ENCODE measurements at places on chromosomes 12 and 14.

DNA sequence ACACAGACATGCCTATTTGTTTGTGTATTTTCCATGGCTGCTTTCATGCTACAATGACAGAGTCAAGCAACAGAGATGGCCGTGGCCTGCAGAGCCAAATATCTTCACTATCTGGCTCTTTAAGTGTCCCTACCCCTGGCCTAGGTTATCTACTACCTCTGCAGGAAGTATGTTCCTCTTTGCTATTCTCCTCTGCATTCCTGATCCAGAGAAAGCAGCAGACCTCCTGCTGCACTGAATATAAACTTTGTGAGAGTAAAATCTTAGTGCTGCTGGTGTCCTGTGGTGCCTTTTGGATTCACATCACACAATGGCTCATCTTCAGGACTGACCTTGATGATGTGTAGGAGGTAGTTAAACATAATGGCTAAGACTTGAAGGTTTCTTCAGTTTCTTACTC is 233.4 kb downstream of the IPO8 start:
- DNase-seq, result no peak

GRCh38 chr12:81043979-81044740 is 33.7 kb upstream of the ACSS3 start:
- DNase-seq, result peak; percentile 44

GRCh38 chr12:57240926-57241401 is 10.0 kb downstream of the STAC3 start:
- DNase-seq, result peak; percentile 73

GRCh38 chr12:114445401-114446323 is 39.7 kb upstream of the TBX5 start:
- DNase-seq, result no peak

DNA sequence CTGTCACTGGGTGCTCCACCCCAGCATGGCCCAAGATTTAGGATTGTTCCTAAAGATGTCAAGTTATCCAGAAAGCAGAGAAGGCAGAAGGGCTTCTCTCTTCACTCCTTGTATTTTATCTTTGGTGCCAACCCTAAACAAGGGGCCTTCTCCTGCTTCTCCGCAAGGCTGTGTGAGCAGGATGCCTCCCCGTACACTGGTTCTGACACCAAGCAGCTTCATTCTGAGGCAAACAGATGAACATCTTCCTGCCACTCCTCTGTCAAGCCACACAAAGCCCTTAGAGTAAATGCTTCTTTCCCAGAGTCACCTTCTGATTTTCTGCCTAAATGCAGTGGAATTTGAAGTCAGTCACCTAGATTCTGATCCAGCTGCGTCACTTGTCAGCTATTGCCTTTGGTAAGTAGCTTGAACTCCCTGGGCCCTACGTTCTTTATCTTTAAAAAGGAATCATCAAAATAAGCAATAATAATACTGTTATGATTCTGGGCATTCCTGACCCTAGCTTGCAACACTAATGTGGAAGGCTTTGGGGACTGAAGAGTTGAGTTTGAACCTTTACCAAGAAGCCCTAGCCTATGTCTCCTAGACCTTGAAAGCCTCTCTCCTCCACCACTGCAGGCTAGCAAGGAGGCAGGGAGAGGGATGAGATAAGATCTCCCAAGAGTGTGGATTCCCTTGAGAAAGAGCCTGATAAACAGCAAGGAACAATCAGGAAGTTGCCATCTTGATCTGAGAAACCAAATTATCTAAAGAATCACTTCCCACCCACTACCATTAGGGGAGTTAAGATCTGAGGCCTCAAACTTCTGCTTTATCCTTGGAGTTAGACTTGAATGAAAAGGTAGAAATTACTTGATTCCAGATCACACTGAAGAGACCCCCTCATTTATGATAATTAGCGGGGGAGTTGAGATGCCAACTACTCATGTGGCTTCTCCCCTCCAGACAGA is 5.7 kb downstream of the KRT73 start:
- no peak for DNase-seq

- DNase-seq, result no peak
These were observed 502.7 kb downstream of the ETNK1 start for GRCh38 chr12:23127701-23128100.

- DNase-seq, result no peak
These were observed 31.5 kb upstream of the BHLHE41 start for GRCh38 chr12:26156201-26156871.

DNA sequence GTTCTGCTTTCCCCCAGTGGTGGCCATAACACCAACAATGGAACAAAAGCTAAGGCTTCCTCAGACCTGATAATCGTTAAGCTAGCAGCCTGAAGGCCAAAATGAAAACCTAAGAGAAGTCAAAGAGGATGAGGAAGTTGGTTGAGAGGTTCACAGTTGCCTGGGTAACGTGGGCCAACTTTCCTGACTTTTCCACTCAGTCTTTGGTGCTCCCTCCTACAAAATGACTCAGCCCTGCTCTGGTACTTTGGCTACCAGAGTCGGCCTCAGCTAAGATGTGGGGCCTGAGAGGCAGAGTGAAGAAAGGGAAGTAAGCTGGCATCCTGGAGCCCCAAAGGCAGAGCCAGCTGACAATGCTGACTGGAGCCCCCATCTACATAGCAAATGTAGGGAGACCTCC is 14.9 kb upstream of the FKBP11 start:
- no peak for DNase-seq

- DNase-seq, result no peak
These were observed 44.6 kb upstream of the ISM2 start for GRCh38 chr14:77543240-77543551.

DNA sequence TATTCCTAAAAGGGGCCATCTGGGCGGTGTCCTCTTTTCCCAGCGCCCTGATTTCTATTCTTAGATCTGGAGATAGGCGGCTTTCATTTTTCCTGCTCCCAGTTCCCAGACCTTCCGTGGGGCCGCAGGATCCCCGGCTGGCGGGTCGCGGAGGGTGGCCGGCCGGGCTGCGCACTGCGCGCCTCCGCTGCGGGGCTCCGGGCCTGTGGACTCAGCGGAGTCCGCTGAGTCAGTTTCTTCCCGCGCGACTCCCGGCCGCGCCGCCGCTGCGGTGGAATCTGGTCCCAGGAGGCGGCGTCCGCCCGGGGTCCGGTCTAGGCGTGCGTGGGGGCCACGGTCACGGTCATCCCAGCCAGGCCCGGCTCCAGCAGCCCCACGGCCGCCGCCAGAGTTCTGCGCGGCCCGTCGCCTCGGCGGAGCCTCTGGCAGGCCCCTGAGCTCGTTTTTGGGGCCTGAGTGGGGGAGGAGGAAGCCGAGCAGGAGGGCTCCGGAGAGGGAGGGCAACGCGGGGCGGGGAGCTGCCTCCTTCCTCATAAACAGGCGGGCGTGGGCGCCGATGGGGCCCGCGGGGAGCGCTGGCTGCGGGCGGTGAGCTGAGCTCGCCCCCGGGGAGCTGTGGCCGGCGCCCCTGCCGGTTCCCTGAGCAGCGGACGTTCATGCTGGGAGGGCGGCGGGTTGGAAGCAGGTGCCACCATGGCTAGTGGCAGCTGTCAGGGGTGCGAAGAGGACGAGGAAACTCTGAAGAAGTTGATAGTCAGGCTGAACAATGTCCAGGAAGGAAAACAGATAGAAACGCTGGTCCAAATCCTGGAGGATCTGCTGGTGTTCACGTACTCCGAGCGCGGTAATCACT is at the start of gene LRRK2:
Gene LRRK2, plus strand, starts transcription at position 559 of the 853 bp plus-strand sequence. Its CDS starts 135 bp downstream, at position 694.
- no peak for DNase-seq

GRCh38 chr12:124381456-124382296 is 86.8 kb downstream of the RFLNA start:
- no peak for DNase-seq

DNA sequence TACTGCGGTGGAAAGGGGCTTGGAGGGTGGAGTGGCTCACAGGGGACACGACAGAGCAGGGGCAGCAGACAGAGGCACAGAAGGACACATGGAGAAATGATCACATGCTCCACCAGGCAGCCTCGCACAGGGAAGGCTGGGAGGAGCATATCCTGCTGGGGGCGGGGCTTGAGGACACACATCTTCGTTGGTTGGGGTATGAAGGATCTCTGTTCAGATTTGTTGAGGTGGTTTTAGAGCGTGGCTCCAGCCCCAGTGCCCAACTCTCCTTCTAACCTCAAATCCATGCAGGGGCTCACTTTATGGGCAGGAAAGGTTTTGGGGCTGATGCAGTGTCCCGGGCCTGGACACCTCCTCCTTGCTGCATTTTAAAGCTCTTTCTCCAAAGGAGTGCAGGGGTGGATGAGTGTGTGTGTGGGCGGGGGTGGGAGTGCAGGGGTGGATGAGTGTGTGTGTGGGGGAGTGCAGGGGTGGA is 733 bp upstream of the P3H3 start:
- DNase-seq, result peak; percentile 89

- peak; percentile 9 for DNase-seq
These were observed 17.5 kb downstream of the DYRK4 start for GRCh38 chr12:4579305-4580102.

GRCh38 chr14:30971586-30971985 is 53.9 kb upstream of the AP4S1 start:
- DNase-seq, result no peak

DNA sequence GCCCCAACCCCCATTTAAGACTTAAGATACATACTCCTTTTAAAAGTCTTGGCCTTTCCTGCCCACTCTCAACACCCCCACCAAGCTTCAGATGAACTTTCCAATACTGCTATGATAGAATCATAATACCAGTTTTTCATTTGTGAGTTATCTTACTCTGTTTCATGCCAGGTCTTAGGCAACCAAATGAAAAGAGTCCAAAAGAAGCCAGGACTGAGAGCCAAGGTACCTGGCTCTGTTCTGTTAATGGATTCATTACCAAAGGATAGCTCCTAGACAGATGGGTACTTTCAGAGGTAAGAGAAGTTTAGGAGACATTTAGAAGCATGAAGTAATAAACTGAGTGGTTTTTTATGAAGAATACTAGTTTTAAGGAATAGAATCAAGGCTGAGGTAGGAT is 34.2 kb downstream of the FANCM start:
- no peak for DNase-seq

DNA sequence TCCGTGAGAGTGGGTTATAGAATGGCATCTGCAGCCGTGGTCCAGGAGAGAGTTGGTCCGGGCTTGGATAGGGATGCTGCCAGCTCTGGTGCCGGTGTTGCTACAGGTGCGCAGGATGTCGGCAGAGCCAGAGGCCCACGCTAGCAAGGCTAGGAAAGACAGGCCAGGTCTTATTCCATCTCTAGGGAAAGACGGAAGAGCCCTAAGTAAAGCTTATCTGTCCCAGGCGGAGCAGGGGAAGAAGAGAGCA is 485 bp upstream of the PSME1 start:
- no peak for DNase-seq

- no peak for DNase-seq
These were observed 36.9 kb upstream of the KCNK13 start for GRCh38 chr14:90024910-90025309.

DNA sequence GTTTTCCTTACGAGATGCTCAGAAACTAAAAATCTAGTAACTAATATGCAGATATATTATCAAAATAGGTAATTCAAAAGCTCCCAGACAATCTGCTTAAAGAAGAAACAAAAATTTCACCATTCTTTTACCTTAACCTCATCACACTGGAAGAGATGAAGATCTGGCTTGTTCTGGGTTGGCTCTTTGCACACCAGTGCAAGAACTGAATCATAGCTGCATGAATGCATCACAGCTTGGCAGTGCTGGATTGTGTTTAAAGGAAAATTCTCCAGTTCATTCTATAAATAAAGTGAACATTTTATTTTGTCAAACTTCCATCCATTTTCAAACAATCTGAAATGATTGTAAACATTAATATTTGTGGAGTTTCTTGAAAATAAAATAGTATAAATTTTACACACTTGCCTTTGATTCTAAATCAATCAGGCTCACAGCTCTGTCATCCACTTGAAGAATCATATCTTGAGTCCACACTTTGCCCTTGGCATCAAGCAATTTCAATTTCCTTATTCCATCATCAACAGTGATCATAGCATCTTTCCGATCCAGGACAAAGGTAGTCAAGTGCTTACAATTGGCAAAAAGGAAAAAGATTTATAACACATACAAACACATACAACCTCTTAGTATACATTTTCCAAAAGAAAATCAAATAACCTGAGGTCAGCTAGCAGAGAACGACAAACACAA is 119.8 kb downstream of the EPS8 start:
- no peak for DNase-seq

DNA sequence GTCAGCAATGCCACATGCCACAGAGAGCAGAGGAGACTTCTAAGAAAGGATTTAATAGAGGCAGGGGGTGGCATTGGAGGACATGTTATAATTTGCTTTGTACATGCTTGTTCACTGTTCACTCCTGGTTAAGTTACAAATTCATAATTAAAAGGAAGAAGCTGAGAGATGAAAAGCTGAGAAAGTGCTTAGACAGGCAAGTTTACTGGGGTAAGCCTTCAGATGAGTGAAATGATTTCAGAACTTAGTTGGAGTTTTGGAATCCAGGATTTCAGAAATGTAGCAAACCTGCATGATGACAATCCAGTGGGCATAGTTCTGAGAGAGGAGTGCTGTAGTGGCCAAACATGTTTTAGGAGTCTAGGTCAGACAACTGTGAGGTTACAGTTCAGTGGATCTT is 67.3 kb upstream of the FBXO33 start:
- no peak for DNase-seq

DNA sequence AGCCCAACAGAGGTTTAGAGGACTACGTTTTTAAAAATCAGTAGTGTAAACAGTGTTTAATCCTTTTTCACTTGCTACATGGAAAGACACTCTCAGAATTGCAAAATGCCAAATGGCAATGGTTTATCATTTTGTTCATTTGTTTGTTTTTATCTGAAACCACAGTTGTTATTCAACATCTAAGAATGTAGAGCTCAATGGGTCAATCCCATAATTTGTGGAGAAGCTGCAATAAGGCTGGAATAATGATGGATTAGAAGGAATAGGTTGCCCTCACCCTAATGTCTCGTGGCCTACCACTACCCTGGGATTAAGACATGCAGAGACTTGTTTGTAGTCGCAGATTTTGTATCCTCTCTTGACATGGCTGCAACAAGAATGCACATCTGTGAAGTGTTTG is 115.7 kb downstream of the LLPH start:
- no peak for DNase-seq

DNA sequence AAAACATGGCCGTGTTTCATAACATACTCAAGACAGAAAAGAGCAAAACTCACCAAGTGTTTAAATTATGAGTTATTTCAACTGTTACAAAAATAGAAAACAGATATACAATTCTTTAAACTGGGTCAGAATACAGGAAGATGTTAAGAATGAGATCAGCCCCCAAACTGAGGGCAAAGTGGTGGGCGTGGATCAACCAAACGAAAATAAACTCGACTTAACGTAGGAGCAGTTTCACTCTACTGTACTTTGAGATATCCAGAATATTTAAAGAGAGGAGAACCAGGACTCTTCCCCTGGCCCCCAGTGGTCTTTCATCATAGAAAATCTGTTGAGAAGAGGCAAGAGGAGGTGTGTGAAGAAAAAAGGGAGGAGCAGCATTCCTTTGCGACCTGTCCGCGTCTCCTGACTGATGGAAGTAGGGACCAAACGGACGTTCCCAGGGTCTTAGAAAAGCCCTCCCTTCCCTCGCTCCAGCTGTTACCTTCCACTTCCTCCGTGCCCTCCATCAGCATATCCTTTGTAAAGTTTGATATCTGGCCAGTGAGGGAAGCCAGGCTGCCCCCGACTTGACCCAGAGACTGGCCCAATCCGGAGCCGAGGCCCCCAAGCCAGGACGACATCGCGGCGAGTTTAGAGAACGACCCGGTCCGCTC is 668 bp downstream of the TRIP11 start:
- DNase-seq, result no peak

- DNase-seq, result no peak
These were observed 2.1 kb downstream of the WASHC4 start for GRCh38 chr12:105109465-105110212.

GRCh38 chr14:29216268-29217232 is 450.0 kb downstream of the FOXG1 start:
- peak; percentile 100 for DNase-seq

All from NCI-H1417 (cell line).